ENCODE measurements at places on chromosomes 2 and 18.

DNA sequence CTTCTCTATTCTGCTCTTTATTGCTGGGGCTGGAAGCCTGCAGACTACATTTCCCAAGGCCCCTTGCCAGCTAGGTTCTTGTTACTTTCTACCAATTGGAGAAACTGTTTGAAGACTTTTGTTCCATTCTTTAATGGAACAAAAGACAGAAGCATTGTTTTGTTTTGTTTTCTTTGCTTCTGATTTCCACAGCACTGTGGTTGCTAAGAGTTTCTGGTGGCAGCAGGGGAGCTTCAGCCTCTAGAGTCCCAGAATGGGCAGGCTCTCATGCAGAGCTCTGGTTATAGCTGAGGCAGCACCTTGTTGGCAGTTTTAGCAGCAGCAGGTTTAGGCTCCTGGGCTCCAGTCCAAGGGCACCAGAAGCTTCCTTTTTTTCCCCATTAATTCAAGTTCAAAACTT lies 234.3 kb downstream of the ETAA1 start:
- DNase-seq = no peak

DNA sequence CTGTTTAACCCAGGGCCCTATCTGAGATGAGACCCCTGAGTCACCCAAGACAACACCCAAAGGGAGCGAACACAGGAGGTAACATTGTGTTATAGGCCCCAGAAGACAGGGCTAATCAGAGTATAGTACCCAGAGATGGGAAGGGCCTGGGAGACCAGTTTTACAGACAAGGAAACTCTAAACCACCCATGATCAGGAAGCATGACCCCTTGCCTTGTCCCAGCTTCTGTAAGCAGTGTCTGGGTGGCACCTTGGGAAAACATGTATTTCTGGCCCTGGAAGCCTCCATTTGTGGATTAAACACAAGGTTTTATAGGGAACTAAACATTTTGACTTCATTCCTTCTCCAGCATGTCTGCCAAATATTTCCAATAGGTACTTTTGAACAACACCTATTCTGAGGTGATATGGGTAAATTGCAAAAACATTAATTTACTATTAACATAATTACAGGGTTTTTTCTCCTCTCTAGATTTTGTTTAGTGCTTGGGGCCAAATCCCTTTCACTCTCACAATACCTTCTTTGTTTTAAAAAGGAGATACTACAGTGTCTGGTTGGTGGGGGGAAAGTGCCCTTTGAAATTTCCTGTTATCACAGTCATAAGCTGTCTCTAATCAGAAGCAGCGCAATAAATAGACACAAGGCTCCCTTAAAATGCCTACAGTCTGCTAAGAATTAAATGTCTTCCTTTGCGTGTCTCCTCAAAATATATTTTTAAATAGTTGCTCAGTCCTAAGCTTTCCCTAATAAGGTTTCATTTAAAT lies 341.1 kb downstream of the BCL11A start:
- no peak for DNase-seq

- DNase-seq = no peak
Observed at GRCh38 chr18:46639386-46639785, 17.6 kb downstream of the LOXHD1 start.

DNA sequence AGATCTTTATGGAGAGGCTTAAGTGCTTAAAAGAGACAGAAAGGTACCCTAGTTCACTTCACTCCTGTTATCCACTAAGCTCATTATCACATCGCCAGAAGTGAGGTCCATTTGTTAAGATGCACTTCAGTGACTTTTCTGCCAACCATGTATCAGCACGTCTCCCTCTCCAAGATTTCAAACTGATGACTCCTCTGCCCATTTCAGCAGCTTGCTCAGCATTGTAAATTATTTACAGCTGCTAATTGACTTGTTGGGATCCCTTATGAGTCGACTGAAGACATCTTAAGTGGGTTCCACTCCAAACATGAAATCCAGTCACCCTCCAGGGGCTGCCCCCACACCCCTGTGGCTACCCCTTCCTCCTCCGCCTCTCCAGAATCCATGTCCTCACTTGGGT lies 37.3 kb downstream of the DIPK1C start:
- DNase-seq = no peak

- no peak for DNase-seq
Observed at GRCh38 chr18:50790241-50790640, 29.6 kb downstream of the MRO start.

GRCh38 chr18:12658426-12659138 lies 675 bp upstream of the SPIRE1 start:
- no peak for DNase-seq

DNA sequence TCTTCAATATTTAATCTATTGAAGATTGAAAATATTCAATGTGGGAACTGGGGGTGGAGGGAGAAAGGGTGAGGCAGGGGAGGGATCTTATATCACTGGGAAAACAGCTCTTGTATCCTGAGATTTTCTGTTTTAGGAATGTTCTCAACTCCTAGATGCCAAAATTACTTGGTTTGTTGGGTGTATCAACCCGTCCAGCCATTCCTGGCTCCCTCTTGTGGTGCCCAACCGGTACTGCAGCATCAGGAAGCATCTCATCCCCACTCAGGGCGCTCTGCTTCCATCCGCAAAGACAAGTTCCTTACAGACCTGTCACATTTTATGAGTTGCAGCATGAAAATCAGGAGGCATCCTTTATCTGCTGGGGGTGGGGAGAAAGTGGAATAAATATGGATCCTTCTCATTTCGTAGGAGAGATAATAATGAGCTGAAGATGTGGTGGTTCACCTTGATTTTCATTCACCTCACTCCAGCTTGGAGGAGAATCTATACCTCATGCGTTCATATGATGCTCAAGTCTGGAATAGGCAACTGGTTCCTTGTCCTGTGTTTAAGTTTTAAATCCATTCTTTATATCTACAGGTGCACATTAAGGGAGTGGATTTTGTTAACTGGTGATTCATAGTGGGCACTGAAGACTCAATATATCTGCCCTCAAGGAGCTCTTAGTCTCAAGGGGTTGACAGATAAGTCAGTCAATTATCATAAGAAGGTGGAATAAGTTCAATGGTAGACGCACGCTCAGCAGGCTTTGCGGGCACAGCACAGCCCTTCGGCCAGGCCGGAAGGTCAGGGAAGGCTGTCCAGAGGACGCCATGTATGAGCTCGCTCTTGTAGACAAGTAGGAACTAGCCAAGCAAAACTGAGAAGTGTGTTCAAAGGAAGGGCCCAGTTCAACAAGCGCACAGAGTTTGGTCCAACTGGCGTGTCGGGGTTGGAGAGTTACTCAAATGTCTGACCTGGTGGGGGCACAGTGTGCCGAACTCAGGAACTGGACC lies 127.3 kb downstream of the RNF144A start:
- peak; percentile 32 for DNase-seq

- DNase-seq = no peak
Observed at GRCh38 chr2:240184656-240185055, 44.2 kb upstream of the OTOS start.

GRCh38 chr2:45072064-45072861 lies 63.0 kb upstream of the SIX2 start:
- DNase-seq = no peak

- DNase-seq = no peak
Observed at GRCh38 chr2:202577250-202578183, 57.3 kb upstream of the FAM117B start.

Data from hypothalamus (tissue), 51 donors.